ENCODE measurements at places on chromosomes 7 and 10. TPM values are rescaled to one million over a fixed set of nuclear protein-coding genes. Genes with fewer than 3 reads are reported as not detected.

FGL2 gene
- total RNA-seq: 32.1 TPM

DNA sequence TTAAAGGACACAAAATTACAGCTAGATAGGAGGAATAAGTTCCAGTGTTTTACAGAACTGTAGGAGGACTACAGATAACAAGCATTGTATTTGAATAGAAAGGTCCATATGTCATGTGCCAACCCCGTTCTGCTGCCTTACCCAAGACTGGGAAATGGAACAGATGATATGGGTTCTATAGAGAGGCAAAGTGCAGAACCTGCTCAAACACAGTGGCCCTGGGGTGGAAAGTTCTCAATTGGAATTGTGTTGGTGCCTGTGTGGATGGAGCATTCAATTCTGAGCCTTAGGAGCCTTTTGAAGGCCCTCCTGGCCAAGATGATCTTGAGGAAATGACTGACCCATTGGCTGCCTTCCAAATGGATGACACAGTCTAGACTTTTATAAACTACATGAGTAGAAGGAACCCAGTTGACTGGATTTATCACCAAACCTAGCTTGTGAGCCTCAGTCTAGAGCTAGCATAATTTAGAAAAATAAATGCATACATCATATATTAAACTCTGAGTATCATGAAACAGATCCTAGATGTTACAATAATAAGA, 4.1 kb upstream of the PRSS1 start:
- H3K4me3 ChIP-seq: no peak overlapping the region
- no peaks in the 10 kb centered on the region for H3K27me3 ChIP-seq
- H3K27ac ChIP-seq: no peak overlapping the region
- no peaks in the 10 kb centered on the region for H3K4me1 ChIP-seq

CPED1 gene
- 39.2 TPM for total RNA-seq

SLC18A2 gene
- total RNA-seq: 5.2 TPM

DNA sequence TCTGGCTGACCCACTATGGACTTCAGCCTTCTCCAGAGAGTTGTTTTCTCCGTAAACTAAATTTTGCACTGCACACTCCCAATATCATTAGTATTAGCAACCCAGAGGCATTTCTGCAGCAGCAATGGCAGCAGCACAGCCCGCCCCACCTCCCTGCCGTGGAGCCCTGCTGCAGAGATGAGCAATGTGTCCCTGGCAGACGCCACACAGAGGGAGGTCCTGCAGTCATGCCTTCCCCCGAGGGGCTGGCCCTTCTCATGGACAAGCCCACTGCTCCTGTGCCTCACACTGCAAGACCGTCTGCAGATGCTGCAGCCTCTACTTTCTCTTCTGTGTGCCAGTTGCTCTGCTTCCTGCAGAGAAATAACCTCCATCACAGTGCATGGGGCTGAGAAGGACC, 393.4 kb upstream of the MKI67 start:
- no peaks in the 10 kb centered on the region for H3K4me1 ChIP-seq
- H3K4me3 ChIP-seq: no peak overlapping the region
- H3K27me3 ChIP-seq: peaks cover 2% of the 10 kb centered on the region
- no peaks in the 10 kb centered on the region for H3K36me3 ChIP-seq
- DNase-seq: no peak
- no peak overlapping the region for H3K27ac ChIP-seq

TMEM176B gene
- 68.2 TPM for total RNA-seq
